ENCODE measurements at places on chromosomes 4 and X.

- no peak for DNase-seq
These were observed 206.1 kb upstream of the NEIL3 start for GRCh38 chr4:177103619-177104018.

DNA sequence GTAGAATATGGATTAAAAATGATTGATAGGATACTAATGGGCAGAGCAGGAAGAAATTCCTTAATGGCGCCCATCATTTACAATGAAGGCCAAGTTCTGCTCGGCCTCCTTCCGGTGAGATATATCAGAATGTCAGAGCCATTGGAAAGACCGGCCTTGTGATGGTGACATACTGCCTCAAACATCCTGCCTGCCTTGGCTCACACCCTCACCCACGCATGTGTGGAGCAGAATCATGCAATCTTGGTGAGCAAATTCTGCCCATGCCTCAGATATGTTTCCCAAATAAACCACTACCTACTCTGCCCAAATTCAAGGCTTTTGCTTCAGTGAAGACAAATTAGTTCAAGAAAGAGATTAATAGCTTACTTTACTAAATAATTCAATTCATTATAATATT, 163.3 kb downstream of the MID1 start:
- DNase-seq = no peak

GRCh38 chrX:68711845-68712244, 64.4 kb downstream of the STARD8 start:
- DNase-seq = no peak

DNA sequence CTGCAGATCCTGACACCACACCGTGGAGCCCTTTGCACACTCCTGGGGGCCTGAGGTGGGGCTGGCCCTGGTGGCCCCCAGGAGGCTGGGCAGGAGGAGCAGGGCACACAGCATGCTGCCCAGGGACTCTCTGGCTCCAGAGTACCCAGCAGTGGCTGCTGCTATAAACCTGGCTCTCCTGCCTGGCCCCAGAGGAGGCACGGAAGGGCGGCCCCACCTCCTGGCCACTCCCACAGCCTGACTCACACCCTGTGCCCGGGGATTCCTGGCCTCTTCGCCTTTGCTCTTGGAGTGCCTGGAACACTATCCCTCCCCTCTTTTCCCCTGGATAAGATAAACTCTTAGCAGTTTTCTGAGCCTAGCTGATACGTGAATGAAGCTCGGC, at the start of gene PSAPL1:
TSS of gene PSAPL1 (minus strand) at position 165 of the 385 bp plus-strand sequence. CDS start at position 114, 51 bp downstream.
- DNase-seq = no peak

GRCh38 chrX:114959729-114960128, 57.7 kb downstream of the IL13RA2 start:
- DNase-seq = no peak

DNA sequence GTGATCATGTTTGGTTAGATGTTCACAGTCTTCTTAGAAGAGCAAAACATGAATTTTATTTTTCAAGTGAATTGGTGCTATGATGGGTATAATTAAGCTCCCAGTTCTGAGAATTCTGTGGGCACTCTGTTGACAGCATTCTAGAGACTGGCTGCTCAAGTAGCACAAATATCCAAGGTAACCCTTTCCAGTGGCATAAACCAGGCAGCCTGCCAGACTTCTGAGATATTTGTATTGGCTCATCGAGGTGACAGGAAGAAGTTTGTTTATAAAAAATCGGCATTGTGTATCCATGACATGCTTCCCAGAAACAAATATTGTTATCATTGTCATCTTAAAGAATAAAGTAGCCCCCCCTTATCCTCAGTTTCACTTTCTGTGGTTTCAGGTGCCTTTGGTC, 28.3 kb downstream of the LANCL3 start:
- DNase-seq = no peak

GRCh38 chr4:183154701-183155391, 55.8 kb downstream of the WWC2 start:
- DNase-seq = no peak

Measured in activated CD8-positive, alpha-beta T cell treated with anti-CD3 and anti-CD28 coated beads, Interleukin-2, amount 10 ng/mL, durations not matched to agents 7 days and 5 days (primary cell).